ENCODE measurements at places on chromosomes 5 and 9.

DNA sequence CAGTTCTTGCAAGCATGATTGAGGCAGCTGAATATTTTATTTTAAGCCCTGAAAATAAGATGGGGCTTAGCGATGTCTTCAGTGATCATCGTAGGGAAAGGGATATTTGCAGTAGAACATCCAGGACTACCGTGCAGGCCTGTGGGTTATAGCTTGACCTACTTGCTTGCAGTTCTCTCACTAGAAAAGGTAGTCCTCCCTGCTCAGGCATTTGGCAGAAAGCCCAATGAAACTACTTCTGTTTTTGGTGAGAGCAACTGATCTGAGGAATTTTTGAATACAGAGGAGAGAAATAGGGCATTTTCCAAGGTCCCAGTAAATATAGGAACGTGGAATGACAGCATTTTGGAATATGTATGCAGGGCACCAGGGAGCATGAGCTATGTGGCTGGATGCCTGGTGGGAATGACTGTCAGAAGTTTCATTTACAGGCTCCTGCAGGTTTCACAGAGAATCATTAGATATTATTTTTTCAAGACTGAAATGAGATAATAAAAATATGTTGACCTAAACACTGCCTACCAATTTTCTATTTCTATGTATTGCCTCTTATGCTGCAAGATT, 417.9 kb upstream of the ACTBL2 start:
- 0 out of 2 replicates have a peak, but pooled peaks cover 6% of the 10 kb centered on the region for H3K4me1 ChIP-seq
- 0 out of 2 replicates have a peak overlapping the region, but pooled peaks have one; percentile 13 for H3K27ac ChIP-seq
- no peaks in the 10 kb centered on the region for H3K36me3 ChIP-seq

- no peak overlapping the region for H3K4me3 ChIP-seq
- H3K27me3 ChIP-seq, result no peaks in the 10 kb centered on the region
- no peaks in the 10 kb centered on the region for H3K36me3 ChIP-seq
- DNase-seq, result no peak
- H3K27ac ChIP-seq, result no peak overlapping the region
Observed at GRCh38 chr5:108148715-108149139, 233.2 kb downstream of the FBXL17 start.

- no peaks in the 10 kb centered on the region for H3K27me3 ChIP-seq
- DNase-seq, result no peak
- H3K4me3 ChIP-seq, result no peak overlapping the region
- peak overlapping the region; percentile 67 for H3K27ac ChIP-seq
- H3K4me1 ChIP-seq, result peaks cover 20% of the 10 kb centered on the region
- peaks cover 34% of the 10 kb centered on the region for H3K36me3 ChIP-seq
Observed at GRCh38 chr5:72134226-72134899, 27.1 kb downstream of the MAP1B start.

GRCh38 chr9:61666310-61666709, 476.5 kb downstream of the SPATA31A7 start:
- H3K36me3 ChIP-seq, result no peaks in the 10 kb centered on the region
- H3K27me3 ChIP-seq, result peaks cover 65% of the 10 kb centered on the region

DNA sequence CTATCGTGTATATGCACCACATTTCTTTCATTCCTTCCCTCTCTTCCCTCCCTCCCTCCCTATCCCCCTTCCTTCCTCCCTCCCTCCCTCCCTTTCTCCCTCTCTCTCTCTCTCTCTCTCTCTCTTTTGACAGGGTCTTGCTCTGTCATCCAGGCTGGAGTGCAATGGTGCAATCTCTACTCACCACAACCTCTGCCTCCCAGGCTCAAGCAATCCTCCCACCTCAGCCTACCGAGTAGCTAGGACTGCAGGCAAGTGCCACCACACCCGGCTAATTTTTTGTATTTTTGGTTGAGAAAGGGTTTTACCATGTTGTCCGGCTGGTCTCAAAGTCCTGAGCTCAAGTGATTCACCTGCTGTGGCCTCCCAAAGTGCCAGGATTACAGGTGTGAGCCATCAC, 1.1 kb upstream of the ANKS6 start:
- DNase-seq, result no peak
- no peak overlapping the region for H3K27ac ChIP-seq
- no peak overlapping the region for H3K4me3 ChIP-seq
- H3K4me1 ChIP-seq, result peaks cover 44% of the 10 kb centered on the region
- no peaks in the 10 kb centered on the region for H3K36me3 ChIP-seq
- H3K27me3 ChIP-seq, result no peaks in the 10 kb centered on the region

- no peak overlapping the region for H3K4me3 ChIP-seq
- H3K4me1 ChIP-seq, result no peaks in the 10 kb centered on the region
- H3K27ac ChIP-seq, result no peak overlapping the region
- no peaks in the 10 kb centered on the region for H3K27me3 ChIP-seq
Observed at GRCh38 chr9:28661853-28662252, 1088.6 kb upstream of the C9orf72 start.

DNA sequence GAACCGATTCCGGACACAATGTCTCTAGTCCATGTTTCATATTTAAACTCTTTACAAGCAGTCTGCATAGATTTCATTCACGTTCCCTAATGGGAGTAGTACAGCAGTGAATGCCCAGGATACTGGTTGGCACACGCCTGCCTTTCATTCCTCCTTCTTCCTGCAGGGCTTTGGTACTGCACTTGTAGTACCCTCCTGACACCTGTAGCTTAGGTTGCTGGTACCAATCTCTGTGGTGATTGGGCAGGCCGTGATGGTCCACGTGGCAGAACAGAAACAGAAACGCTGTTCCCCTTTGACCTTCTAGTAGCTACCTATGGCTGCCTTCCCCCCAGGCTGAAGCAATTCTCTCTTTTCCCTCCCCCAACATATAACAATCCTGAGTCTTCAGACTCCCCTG, 107.3 kb upstream of the MEGF10 start:
- DNase-seq, result no peak
- H3K27ac ChIP-seq, result no peak overlapping the region
- no peak overlapping the region for H3K4me3 ChIP-seq
- no peaks in the 10 kb centered on the region for H3K4me1 ChIP-seq
- H3K36me3 ChIP-seq, result no peaks in the 10 kb centered on the region

GRCh38 chr5:173093606-173094005, 37.5 kb downstream of the CREBRF start:
- peaks cover 15% of the 10 kb centered on the region for H3K4me1 ChIP-seq
- no peak for DNase-seq
- peaks cover 6% of the 10 kb centered on the region for H3K36me3 ChIP-seq

GRCh38 chr9:105144841-105145240, 99.6 kb upstream of the SLC44A1 start:
- H3K27ac ChIP-seq, result no peak overlapping the region
- H3K27me3 ChIP-seq, result no peaks in the 10 kb centered on the region
- peaks cover 7% of the 10 kb centered on the region for H3K4me1 ChIP-seq
- H3K36me3 ChIP-seq, result no peaks in the 10 kb centered on the region

GRCh38 chr9:4221931-4222330, 77.9 kb downstream of the GLIS3 start:
- DNase-seq, result no peak
- peaks cover 12% of the 10 kb centered on the region for H3K4me1 ChIP-seq
- no peaks in the 10 kb centered on the region for H3K27me3 ChIP-seq
- no peak overlapping the region for H3K4me3 ChIP-seq

DNA sequence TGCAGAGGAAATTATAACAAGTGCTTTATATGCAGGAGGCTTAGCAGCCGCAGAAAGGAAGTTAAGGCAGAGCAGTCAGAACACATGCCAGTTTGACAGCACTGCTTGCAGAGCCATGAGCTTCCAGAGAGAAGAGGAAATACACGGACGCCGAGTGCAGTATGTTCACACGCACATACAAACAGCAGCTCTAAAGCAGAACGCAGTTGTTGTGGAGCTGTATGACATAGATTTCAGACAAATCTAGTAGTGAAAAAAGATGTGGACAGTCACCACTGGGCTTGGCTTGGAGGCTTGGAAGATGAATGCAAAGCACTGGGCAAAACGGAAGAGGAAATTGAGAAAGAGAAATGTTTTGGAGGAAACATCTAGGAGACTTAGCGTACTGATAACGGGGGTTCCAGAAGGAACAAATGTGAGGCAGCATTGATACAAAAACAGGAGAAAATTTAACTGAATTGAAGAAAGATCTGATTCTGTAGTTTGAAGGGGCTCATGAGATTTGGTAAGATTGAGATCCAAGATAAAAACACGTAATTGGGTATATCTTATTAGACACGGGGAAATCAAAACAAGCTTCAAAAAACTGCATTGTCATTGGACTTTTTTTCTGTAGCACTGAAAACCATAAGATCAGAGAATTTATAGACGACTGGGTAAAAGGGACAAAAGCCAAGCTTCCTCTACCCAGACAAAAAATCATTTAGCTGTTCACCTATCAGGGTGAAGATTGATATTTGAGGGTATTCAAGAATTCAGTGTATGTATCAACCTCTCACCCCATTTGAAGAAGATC, 19.6 kb upstream of the ROPN1L start:
- DNase-seq, result no peak
- peaks cover 15% of the 10 kb centered on the region for H3K4me1 ChIP-seq
- H3K36me3 ChIP-seq, result peaks cover 84% of the 10 kb centered on the region
- H3K27ac ChIP-seq, result peak overlapping the region; percentile 59
- H3K4me3 ChIP-seq, result no peak overlapping the region

DNA sequence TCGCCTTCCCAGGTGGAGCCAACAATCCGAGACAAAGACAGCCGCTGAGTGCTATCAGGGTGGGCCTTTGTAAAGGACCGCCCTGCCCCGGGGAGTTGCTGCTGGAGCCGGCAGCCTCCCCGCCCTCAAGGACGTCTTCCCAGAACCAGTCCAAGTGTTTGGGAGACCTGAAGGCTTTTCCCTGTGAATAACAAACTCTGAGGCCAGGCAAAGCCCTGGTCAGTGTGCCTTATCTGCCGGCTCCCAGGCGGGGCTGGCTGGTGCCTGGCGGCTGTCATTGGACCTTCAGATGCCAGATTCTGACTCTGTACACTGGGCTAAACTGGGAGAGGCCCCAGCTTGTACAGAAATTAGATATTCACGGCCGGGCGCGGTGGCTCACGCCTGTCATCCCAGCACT, 2.1 kb downstream of the SLC9A3 start:
- no peaks in the 10 kb centered on the region for H3K36me3 ChIP-seq
- no peaks in the 10 kb centered on the region for H3K4me1 ChIP-seq
- DNase-seq, result no peak
- no peak overlapping the region for H3K4me3 ChIP-seq

DNA sequence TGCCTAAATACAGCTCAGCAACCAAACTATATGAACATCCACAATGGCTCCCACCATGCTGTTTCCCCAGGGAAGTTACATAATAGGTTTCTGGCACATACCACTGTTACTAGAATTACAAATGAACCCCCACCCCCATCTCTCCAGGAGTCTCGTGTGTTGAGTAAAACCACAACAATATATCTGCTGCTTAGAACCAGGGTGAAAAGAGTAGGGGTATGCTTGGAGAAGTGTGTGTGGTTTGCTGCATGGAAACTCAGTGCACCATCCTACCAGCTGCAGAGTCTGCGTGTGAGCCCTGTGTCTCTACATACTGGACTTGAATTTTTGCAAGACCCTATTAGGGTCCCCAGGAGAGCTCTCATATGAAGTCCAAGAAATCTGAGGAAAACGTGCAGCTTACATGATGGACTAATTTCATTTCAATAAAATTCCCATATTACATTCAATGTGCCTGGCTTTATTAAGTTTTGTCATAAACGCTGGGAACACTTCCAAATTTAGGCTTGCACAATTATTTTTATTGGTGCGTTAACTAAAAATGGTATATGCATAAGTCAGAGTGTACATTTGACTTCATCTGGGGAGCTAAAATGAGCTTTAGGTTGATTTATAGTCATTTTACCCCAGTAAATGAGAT, 104.5 kb upstream of the NFIB start:
- H3K27me3 ChIP-seq, result no peaks in the 10 kb centered on the region
- no peak for DNase-seq
- no peak overlapping the region for H3K4me3 ChIP-seq
- no peak overlapping the region for H3K27ac ChIP-seq

GRCh38 chr9:81479573-81479972, 209.8 kb downstream of the TLE1 start:
- no peaks in the 10 kb centered on the region for H3K36me3 ChIP-seq
- H3K4me3 ChIP-seq, result no peak overlapping the region
- H3K27me3 ChIP-seq, result no peaks in the 10 kb centered on the region
- H3K4me1 ChIP-seq, result no peaks in the 10 kb centered on the region
- no peak for DNase-seq

GRCh38 chr5:140225396-140225795, 50.4 kb downstream of the CYSTM1 start:
- no peaks in the 10 kb centered on the region for H3K27me3 ChIP-seq
- no peak overlapping the region for H3K4me3 ChIP-seq
- no peak for DNase-seq
- H3K36me3 ChIP-seq, result 0 out of 2 replicates have a peak, but pooled peaks cover 4% of the 10 kb centered on the region
- no peak overlapping the region for H3K27ac ChIP-seq

DNA sequence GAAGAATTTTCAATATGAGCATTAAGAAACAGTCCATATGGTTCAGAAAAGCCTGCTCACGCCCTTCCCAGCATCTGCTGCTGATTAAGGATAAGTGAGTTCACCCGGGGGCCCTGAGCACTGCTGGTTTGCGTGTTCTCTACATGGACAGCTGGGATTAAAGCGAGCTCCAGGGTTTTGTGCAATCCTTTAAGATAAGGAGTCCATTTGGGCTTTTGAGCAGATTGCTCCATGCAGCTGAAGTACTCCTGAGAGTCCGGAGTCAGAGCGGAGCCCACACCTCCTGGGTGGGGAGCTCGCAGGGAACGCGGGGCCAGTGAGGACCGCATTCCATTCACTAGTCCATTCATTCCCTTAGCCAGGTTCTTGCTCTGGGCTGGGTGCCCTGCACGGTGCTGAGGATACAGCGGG, 149.3 kb upstream of the COL5A1 start:
- peaks cover 92% of the 10 kb centered on the region for H3K27me3 ChIP-seq
- no peak for DNase-seq
- no peaks in the 10 kb centered on the region for H3K4me1 ChIP-seq
- H3K36me3 ChIP-seq, result no peaks in the 10 kb centered on the region

DNA sequence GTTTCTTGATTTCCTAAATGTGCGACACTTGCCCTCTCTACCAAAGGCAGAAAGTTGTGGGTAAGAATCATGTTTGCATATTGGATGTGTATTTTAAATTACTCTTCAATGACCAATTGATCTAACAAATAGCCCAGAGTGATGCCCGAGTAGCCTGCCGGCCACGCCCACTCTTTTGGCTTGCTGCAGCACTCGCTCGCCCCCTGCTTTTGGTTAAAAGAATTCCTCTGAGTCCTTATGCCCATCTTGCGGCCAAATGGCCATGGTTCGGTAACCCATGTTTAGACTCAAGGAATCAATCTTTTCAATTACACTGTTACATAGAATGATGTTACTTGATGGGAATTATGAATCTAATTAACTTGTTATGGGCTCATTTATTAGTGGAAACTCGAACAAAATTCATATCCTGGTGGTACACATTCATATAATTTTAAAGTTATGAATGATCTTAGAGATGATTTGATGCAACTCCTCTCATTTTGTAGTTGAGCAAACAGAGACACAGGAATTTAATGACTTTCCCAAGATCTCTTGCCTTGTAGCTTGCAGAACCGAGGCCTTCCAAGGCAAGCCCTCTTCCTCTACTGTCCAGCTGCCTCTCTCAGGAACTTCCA, 36.5 kb downstream of the PPIC start:
- no peaks in the 10 kb centered on the region for H3K27me3 ChIP-seq
- DNase-seq, result no peak
- no peaks in the 10 kb centered on the region for H3K4me1 ChIP-seq
- no peak overlapping the region for H3K4me3 ChIP-seq
- no peaks in the 10 kb centered on the region for H3K36me3 ChIP-seq
- H3K27ac ChIP-seq, result no peak overlapping the region

Measured in PC-9 (cell line).